ENCODE measurements at places on chromosomes 5 and 9.

DNA sequence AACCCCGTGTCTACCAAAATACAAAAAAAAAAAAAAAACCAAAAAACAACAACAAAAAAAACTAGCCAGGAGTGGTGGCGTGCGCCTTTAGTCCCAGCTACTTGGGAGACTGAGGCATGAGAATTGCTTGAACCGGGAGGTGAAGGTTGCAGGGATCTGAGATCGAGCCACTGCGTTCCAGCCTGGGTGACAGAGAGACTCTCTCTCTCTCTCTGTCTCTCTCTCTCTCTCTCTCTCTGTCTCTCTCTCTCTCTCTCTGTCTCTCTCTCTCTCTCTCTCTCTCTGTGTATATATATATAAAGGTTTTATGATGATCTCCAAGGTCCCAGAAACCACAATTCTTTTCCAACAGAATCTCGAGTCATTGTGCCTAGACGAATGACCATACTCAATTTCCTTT, 18.8 kb upstream of the ANKRD33B start:
- no peak for DNase-seq

DNA sequence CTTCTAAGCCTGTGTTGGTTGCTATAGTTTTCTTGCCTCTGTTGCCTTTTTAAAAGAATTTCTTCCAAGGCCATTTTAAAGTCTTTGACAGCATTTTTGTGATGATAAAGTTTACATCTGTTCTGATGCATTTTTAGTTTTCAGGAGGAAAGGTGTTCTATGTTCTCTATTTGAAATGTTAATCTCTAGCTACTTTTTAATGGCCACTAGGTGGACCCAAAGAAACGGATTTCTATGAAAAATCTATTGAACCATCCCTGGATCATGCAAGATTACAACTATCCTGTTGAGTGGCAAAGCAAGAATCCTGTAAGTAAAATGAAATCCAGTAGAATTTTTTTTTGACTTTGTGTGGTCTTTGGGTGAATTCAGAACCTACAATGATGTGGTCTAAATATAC, 60.2 kb downstream of the MELK start:
- peak; percentile 4 for DNase-seq

GRCh38 chr9:119349351-119349825, 19.8 kb downstream of the BRINP1 start:
- DNase-seq = no peak

GRCh38 chr9:130186051-130186450, 13.8 kb downstream of the NCS1 start:
- DNase-seq = no peak

DNA sequence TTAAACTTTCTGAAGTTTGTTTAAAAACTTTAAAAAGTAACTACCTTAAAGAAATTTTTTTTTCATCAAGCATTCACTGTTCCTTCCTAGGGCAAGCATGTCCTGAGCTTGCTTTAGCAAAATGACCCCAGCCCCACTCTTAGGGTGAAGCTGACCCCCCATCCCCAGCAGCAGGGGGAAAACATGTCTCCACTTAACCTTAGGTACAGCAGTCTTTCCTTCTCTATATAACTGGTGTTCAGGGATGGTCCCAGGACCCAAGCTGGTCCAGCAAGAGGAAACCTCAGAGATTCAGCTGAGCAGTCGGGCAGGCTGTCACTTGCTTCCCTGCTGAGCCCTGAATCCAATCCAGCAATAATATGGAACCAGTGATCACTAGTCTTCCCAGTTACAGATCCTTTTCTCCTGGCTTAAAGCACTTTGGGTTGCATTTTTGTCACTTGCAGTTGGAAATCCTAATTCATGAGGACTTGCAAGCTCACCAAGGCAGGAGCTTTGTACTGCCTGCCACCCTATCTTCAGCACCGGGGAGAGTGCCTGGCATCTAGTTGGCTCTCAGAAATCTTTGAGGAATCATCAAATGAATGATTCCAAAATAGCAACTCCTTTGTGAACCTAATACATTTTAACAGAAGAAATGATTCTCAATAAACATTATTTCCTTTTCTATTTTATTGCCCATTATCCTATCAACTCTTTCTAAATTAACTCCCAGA, 91.2 kb downstream of the FSTL4 start:
- DNase-seq = no peak

GRCh38 chr5:143030349-143030748, 260.2 kb downstream of the ARHGAP26 start:
- DNase-seq = no peak

GRCh38 chr9:98345011-98345410, 89.6 kb upstream of the TBC1D2 start:
- DNase-seq = no peak

DNA sequence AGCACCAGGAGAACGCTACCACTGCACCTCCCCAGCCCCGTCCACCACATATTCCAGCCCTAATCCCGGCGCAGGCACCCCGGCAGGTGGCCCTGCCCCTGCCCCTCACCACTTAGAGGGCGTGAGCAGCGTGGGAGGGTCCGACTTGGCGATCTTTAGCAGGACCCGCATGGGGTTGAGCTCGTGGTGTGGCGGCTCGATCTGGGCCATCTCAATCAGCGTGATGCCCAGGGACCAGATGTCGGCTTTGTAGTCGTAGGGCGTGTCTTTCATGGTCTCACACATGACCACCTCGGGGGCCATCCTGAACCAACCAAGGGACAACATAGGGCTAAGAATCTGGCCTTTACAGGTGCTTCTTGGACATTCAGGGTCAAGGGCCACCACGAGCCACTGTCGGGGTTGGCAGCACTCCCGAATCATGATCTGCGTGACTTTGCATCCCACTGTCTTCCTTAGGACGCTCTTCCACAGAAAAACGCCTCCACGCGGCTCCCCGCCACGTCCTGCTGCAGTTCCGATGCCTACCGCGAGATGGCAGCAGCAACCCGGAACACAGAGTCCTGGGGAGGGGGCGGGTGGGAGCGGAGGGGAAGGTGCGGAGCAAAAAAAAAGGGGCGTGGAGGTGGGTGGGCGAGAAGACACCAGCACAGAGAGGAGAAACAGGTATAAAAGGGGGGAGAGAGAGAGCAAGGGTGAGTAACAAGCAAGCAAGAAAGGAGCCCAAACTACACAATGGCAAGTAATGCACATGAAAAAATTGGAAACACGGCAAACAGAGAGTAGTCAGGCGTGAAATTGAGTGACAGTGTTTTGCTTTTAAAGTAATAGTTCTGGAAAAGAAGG, 81.3 kb downstream of the STK10 start:
- DNase-seq = no peak

- no peak for DNase-seq
These were observed 110.1 kb downstream of the FBN2 start for GRCh38 chr5:128427921-128428320.

DNA sequence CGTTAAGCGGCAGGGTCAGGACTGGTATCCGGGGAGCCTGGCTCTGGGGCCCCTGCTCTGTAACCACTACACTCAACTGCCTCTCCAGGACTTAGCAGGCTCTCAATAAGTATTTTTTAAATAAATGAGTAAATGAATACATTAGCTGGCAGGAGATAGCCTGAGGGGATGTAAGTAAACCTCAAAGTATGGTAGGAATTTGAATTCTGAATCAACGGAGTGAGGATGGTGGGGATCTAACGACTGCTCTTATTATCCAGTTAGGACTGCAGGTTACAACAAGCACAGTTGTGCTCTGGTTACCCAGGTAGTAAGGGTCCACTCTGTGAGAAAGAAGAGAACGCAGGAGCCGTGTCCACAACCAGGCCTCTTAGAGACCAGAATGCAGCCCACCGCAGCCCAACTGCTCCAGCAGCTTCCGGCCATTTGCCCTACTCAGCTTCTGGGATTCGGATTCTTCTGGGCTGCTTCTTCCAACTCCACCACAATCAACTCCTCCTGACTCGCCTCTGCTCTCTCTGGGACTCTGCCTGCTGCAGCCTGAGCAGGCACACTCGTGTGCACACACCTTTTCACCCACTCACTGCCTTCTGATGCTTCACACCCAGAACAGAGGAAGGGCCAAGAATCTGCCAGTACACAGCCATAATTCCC, 52.6 kb downstream of the MED27 start:
- DNase-seq = no peak

GRCh38 chr5:108078345-108078744, 303.6 kb downstream of the FBXL17 start:
- no peak for DNase-seq

DNA sequence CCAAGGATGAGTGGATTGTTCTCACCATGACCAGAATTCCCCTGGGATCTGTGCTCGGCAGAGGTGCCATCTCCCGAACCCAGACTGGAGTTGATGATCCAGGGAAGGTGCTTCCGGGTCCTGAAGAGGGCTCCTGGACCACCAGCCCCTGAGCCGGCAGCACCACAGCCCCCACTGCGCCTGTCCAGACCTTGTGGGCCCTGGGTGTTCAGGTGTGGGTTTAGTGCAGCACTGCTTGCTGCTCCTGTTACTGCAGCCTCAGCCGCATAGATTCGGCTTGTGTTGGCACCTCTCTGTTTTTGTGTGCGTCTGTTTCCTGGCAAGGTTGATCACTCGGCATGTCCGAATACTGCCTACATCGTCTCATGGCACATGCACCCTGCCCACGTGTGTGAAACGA, 16.3 kb upstream of the NPM1 start:
- no peak for DNase-seq

- DNase-seq = no peak
These were observed 85.2 kb upstream of the KLF9 start for GRCh38 chr9:70499621-70500020.

GRCh38 chr9:18606281-18606680, 132.3 kb downstream of the ADAMTSL1 start:
- DNase-seq = no peak

DNA sequence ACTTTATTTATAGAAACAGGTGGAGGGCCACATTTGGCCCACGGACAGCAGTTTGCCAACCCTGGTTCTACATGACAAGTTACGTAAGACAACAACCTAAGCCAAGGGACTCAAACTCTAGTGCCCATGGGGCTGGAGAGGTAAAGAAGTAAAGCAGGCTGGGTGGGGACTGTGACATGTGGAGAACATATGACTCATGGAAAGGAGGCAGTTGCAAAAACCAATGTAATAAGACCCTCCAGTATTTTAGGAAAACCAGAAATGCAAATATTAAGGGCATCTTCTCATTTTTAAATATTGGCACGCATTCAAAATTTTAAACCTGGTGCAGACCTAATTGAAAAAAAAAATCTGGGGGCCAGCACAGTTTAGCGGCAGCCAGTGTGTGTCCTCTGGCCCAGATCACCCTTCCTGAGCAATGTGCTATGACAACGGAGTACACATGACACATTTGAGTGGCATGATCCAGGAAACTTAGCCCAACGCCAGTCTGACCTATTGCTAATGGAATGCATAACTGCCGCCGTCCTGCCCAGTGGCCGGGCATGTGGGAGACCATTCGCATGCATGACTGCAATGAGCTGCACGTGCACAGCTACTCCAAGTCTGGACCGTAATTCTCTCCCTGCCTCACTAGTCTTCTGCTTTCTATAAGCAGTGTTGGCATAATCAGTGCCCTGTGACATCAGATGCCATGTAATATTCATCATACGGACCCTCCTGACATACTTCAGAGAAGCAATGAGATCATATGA, 97.2 kb downstream of the SH3TC2 start:
- DNase-seq = no peak

- no peak for DNase-seq
These were observed 186.2 kb downstream of the PJA2 start for GRCh38 chr5:109223531-109223930.

DNA sequence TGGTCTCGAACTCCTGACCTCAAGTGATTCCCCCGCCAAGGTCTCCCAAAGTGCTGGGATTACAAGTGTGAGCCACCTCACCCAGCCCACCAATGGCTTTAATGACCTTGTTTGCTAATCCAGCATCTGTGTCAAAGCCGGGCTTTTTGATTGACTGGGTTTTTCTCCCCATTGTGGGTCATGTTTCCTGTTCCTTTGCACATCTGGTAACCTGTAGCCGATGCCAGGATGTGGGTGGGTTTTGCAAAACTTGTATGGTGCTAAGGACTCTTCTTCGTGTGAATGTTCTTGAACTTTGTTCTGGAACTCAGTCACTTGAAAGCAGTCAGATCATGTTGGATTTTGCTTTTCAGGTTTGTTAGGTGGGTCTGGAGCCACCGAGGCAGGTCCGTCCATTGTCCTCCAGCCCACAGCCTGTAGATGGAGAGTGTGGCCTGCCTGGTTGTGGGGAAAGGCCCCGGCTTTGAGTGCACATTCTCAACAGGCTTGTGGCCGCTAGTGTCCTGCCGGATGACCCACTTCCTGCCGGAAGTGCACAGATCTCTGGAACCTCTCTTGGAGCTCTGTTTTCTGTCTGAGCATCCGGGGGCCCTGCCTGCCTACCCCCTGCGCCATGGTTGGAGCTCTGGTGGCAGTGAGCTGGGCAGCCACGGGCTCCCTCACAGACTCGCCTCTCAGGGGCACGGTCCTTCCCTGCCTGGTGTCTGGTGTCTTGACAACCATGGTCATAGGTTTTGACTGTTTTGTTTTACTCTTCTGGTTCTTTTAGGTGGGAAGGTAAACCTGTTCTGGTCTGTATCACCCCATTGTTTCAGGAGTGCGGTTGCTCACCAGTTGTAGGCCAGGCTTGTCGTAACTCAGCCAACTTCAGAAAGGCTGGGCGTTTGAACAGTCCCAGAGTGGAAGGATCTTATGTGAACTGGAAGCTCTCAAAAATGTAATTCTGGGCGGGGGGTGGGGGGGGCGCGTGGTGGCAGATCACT, 69.6 kb upstream of the CACNA1B start:
- DNase-seq = no peak

GRCh38 chr5:18102733-18103132, 468.5 kb downstream of the TAF11L14 start:
- no peak for DNase-seq

GRCh38 chr9:102355982-102356381, 617.5 kb upstream of the GRIN3A start:
- no peak for DNase-seq

- no peak for DNase-seq
These were observed 19.8 kb upstream of the NRARP start for GRCh38 chr9:137321726-137322361.

DNA sequence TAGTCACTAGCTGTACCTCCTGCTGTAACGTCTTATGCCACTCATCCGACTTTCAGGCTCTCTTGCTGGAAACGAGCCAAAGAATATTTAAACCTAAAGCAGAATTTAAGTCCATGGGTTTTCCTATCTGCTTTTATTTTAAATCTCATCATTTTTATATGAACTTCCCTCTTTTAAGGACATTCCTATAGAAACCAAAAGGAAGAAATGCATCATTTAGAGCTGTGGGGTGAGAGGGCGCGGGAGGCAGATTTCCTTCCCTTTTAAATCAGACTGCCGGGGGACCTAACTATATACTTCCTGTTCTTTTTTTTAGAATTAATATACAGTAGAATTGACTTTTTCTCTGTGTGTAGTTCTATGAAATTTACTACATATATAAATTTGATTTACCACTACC, 468.8 kb downstream of the BNC2 start:
- no peak for DNase-seq

GRCh38 chr5:89228355-89228754, 345.4 kb upstream of the MEF2C start:
- DNase-seq = no peak

- no peak for DNase-seq
These were observed 159.6 kb upstream of the ADAMTSL1 start for GRCh38 chr9:18314316-18314715.

Measured in NCI-H187 (cell line).